Hepatic stellate cell (primary cell): ENCODE measurements at places on chromosomes 7 and 10.

DNA sequence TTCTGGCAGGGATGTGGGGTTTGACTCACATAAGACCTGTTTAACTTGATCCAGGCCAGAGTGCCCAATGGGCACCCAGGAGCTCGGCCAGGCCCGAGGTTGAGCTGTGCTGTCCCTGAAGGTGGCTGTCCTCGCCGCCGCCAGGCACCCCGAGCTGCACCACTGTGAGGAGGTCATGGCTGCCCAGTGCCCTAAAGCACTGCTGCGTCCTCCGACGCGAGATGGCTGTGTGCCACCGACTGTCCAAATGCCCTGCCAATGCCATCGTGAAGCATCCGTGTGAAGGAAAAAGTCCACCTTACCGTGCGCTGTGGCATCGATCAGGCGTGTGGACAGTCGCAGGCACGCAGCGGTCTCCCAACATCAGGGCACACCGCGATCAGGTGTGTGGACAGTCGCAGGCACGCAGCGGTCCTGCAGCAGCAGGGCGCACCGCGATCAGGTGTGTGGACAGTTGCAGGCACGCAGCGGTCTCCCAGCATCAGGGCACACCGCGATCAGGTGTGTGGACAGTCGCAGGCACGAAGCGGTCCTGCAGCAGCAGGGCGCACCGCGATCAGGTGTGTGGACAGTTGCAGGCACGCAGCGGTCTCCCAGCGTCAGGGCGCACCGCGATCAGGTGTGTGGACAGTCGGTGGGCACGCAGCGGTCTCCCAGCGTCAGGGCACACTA, 120.3 kb downstream of the VIPR2 start:
- no peak for DNase-seq

- no peak for DNase-seq
Observed at GRCh38 chr7:141184532-141185190, 110.8 kb downstream of the TMEM178B start.

DNA sequence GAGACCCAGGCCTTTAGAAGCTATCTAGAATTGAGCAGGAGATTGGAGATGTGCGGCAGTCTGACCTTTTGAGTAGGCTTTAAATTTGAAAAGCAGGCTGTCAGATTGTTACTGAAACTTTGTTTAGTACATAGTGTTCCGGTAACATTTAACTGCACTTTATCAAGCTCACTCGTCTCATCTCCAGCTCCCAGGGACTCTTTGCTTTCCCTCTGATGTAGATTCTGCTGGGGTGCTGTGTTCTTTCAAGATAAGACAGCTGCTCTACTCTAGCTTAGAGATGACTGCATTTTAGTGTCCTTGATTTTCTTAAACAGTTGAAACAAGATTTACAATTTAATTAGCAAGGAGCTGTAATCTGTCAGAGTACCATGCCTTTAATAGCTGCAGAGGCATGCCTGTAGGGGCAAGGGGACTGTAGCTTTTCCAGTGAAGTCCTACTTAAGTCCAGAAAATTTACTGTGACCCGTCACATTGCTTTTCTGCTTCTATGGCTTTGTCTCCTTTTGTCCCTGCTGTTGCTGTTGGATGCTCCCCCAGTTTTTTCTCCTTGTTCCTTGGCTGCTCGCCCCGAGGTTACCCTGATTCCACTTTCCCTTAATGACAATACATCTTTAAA, 56.4 kb upstream of the MTPN start:
- no peak for DNase-seq

- peak; percentile 29 for DNase-seq
Observed at GRCh38 chr7:14902589-14903067, at the start of gene DGKB. TSS of gene DGKB (minus strand) at chr7:14902751.

- DNase-seq, result no peak
Observed at GRCh38 chr10:7265396-7266123, 145.3 kb downstream of the SFMBT2 start.

GRCh38 chr7:117237646-117238045, 85.2 kb downstream of the WNT2 start:
- no peak for DNase-seq

DNA sequence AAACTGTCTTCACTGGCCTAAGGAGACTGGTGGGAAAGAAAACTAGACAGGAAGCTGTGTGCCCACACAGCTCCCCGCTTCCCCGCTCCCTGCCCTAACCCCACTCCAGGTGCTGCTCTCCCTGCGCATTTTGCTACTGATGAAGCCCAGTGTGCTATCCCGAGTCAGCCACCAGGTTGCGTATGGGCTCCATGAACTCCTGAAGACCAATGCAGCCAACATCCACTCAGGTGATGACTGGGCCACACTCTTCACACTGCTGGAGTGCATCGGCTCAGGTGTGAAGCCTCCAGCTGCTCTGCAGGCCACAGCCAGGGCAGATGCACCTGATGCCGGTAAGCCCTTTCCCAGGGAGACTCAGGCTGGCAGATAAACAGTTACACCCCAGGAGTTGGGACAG, 20.3 kb upstream of the NFKB2 start:
- no peak for DNase-seq

- DNase-seq, result no peak
Observed at GRCh38 chr7:99219185-99219767, 11.4 kb upstream of the KPNA7 start.

- DNase-seq, result no peak
Observed at GRCh38 chr10:110880012-110880411, 8.3 kb downstream of the PDCD4 start.

GRCh38 chr7:110595694-110596093, 495.2 kb upstream of the LRRN3 start:
- no peak for DNase-seq

DNA sequence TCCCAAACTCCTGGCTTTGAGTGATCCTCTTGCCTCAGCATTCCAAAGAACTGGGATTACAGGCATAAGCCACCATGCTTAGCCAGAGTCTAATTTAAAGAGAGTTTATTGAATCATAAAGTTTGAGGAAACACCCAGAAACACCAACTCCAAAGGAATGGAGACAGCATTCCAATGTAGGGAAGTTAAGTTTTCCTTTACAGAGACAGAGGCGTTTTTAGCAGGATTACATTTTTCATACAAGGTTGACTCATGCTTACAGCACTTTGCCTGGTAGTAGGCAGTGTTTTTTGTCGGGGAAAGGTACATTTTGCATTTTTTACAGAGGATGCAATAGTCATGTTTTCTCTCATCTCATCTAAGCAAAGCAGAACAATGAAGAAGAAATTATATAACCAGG, 18.9 kb upstream of the OPN4 start:
- DNase-seq, result peak; percentile 86

GRCh38 chr7:30352169-30352568, 67.8 kb downstream of the ZNRF2 start:
- DNase-seq, result no peak

DNA sequence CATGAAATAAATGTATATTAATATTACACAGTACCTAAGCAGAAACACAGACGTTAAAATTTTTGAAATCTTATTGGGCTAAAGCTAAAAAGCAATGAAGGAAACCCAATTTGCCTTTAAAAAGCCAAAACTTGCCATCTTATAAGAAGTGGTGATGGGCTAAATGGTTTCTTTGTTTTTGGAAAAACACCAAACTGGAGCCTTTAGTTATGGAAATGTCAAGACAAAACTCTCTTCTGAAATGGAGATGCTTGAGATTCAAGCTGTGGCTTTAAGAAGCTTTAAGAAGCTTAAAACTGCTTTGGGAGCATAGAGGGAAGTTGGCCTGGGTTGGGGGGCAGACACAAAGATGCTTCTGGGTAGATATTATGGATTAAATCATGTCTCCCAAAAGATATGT, 277.0 kb downstream of the GFRA1 start:
- no peak for DNase-seq

DNA sequence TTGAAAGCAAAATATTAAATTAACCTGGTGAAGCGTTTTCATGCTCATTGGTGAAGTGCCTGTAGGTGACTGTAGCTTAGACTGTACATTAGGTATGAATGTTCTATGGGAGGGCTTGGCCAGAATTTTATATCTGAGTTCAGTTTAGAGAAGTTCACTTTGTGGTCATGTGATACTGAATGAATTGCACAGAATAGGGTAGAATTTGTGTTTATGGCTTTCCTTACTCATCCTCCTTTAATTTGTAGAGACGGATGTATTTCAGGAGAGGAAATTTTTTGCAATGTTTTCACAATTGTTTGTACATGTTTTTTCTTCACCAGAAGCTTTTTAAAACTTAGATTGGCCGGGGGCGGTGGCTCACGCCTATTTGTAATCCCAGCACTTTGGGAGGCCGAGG, 32.3 kb downstream of the REEP3 start:
- DNase-seq, result no peak
